ENCODE measurements at places on chromosomes 12 and 14. TPM values are rescaled to one million over a fixed set of nuclear protein-coding genes. Genes with fewer than 3 reads are reported as not detected.

The AKAP3 gene
- 1.3 TPM for total RNA-seq

The ADSS1 gene
- total RNA-seq: 1.3 TPM

The KRT8 gene
- 57.0 TPM for total RNA-seq

The MORN3 gene
- total RNA-seq: 0.32 TPM

The LALBA gene
- total RNA-seq: not detected

The ACSM4 gene
- total RNA-seq: not detected

The TOMM20L gene
- not detected for total RNA-seq

The KIF5A gene
- total RNA-seq: 1.3 TPM

The ULK1 gene
- total RNA-seq: 11.7 TPM

The FAM186B gene
- under 0.01 TPM for total RNA-seq

The KRT71 gene
- total RNA-seq: not detected

The HOXC13 gene
- 0.32 TPM for total RNA-seq

The AKAP6 gene
- 3.9 TPM for total RNA-seq

The SDR9C7 gene
- not detected for total RNA-seq

The CLEC4D gene
- total RNA-seq: not detected

The POTEG gene
- not detected for total RNA-seq

The PDE3A gene
- 7.1 TPM for total RNA-seq

The ANKRD33 gene
- not detected for total RNA-seq

The ACVRL1 gene
- 18.0 TPM for total RNA-seq

The PLEKHH1 gene
- 0.43 TPM for total RNA-seq
